Uterine smooth muscle cell (primary cell): ENCODE measurements at places on chromosomes 4 and X. TPM values are rescaled to one million over a fixed set of nuclear protein-coding genes. Genes with fewer than 3 reads are reported as not detected.

The HCCS gene
- 20.0 and 25.3 TPM in 2 replicates for total RNA-seq

The CLIC2 gene
- 6.2 and 12.1 TPM in 2 replicates for total RNA-seq

The CLCN4 gene
- total RNA-seq = 0.62 and 0.77 TPM in 2 replicates

The MCF2 gene
- not detected in 2 replicates for total RNA-seq

The KLHL34 gene
- total RNA-seq = under 0.01 TPM in 1 of 2 replicates, not detected in the other
